ENCODE measurements at places on chromosomes 11 and 22. TPM values are rescaled to one million over a fixed set of nuclear protein-coding genes. Genes with fewer than 3 reads are reported as not detected.

DNA sequence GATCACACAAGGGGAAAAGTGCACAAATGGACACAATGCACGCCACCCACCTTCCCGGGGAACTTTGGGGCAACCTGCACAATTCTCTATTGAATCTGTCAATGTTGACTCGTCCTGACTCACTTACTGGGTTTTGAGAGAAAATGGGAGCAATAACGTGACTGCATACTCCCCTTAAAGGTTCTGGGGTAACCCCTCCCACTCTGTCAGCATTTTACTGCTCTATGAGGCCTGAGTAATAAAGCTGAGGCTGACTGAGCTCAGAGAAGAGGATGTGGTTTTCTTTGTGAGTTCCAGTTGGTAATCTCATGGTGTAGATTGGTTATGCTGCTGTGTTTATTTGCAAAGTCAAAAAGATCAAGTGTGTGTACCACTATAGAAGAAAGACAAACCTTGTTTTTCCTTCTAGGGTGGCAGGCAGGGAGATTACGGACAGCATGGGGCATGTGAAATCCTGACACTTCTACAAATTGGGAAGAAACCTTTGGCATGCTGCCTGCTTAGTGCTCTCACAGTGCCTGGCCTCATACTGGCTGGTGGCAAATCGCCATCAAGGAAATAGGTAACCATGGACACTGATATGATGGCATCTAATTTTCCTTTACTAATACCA is 16.1 kb upstream of the APOA1 start:
- DNase-seq: peak; percentile 50

GRCh38 chr11:72617080-72617762 is 57.0 kb downstream of the PDE2A start:
- DNase-seq: no peak

DNA sequence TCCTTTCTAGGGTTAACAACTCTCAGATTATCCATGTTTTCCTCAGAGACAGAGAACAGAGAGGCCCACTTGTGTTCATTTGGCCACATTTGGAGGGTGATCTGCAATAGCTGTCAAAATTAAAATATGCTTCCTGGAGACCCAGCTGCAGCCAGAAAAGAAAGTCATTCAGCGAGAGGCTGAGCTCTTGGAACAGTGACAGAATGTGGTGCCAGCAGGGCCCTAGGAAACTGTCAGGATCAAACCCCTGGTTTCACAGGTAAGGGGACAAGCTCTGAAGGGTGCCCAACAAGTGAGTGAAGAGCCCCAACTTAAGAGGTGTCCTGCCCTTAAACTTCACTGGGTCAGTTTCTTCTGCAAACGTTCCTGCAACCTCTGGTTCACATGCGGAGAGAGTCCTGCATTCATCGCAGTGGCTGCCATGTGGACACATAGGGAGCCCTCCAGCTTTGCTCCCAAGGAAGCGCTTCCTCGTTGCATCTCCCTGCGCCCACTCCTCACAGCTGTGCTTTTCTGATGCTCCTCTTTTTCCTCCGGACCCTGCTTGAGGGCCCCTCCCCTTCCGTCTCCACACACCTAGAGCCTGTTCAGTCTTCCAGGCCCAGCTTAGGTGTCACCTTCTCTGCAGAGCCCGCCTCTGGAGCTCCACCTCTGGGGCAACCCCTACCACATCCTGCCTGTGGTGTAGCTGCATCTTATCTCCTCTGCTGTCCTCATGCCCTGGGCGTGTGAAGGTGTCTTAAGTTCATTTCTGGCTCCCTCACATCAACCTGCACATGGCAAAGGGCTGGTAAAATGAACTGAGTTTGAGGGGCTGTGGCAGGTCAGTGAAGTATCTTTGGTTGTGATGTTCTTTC is 3.9 kb downstream of the UCP3 start:
- DNase-seq: peak; percentile 79

Gene SLC3A2
- 222 TPM for total RNA-seq

Gene FOSL1
- 1.9 TPM for total RNA-seq
